ENCODE measurements at places on chromosomes 12 and 14.

DNA sequence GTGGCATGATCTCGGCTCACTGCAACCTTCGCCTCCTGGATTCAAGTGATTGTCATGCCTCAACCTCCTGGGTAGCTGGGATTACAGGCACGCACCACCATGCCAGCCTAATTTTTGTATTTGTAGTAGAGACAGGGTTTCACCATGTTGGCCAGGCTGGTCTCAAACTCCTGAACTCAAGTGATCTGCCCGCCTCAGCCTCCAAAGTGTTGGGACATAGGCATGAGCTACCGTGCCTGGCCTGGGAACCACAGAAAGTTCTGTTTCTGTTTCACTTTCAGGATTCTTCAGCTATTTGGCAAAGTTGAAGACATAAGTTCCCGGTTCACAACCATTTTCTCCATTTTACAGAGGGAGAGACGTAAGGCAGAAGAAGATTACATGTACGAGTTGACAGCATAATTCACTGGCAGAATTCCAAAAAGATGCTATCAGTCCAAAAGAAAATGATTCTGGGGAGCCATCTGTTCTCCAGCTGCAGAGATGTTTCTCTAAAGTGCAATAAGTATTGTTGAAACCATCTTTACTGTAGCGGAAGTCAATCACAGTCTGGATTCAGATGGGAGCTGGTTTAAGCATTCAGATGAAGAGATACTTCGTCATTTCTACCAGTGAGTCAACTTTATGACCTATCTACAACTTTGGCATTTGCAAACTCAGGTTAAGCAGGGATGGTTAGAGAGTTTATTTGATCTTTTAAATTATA, 8.1 kb upstream of the RNF34 start:
- no peak for DNase-seq

DNA sequence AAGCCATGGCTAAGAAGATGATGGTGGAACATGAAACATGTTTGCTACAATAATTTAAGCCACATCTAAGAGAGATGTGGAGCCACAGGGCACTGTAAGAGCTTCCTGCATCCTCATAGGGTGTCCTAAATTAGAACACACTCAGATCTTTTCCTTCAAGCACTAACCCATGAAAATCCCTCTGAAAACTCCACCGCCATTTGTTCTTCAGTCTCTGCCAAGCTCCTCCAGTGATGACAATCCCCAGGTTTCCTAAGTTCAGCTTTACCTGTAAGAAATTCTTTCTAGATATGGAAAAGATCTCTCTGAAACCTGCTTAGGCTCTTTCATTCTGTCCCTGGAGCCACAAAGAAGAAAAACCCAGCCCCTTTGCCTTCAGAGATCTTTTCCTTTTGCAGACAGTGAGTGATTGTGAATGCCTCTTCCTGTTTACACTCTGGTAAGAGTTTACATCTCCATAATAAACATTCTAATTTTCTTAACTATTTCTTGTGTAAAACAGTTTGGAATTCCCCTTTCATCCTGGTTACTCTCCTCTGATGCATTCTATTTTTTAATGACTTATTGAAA, 907.2 kb downstream of the VRK1 start:
- DNase-seq = no peak

DNA sequence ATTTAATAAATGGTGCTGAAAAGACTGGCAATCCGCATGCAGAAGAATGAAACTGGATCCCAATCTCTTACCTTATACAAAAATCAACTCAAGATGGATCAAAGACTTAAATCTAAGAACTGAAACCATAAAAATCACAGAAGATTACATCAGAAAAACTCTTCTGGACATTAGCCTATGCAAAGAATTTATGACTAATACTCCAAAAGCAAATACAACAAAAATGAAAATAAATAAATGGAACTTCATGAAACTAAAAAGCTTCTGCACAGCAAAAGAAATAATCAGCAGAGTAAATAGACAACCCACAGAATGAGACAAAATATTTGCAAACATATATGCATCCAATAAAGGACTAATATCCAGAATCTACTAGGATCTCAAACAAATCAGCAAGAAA, 14.3 kb upstream of the CLEC1A start:
- DNase-seq = no peak

DNA sequence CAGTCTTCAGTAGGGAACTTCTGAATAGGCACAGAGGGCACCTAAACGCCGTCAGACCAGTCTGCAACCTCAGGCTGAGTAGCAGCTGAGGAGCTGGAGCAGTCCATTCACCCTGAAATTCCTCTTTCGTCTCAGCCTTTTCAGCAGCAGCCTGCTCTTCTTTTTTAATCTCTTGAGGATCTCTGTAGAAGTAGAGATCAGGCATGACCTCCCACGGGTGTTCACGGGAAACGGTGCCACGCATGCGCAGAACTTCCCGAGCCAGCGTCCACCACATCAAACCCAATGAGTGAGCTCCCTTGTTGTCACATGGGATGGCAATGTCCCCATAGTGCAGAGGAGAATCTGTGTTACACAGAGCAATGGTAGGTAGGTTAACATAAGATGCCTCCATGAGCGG, 11.1 kb upstream of the MARK3 start:
- DNase-seq = no peak

- no peak for DNase-seq
Measured at GRCh38 chr14:53103636-53104340, 49.3 kb downstream of the DDHD1 start.

- DNase-seq = no peak
Measured at GRCh38 chr12:121792607-121793439, 665 bp downstream of the RHOF start.
